ENCODE measurements at places on chromosomes 5 and 9.
A peak's percentile ranks its signal among the peaks of the same experiment; 100 is the strongest.

- no peak for DNase-seq
Measured at GRCh38 chr5:73652391-73652790, 26.4 kb downstream of the ARHGEF28 start.

GRCh38 chr9:136849038-136849959 is at the start of gene PHPT1:
Gene PHPT1, plus strand, starts transcription at chr9:136849409. Its CDS starts 22 bp downstream, at chr9:136849431.
- peak; percentile 89 for DNase-seq

DNA sequence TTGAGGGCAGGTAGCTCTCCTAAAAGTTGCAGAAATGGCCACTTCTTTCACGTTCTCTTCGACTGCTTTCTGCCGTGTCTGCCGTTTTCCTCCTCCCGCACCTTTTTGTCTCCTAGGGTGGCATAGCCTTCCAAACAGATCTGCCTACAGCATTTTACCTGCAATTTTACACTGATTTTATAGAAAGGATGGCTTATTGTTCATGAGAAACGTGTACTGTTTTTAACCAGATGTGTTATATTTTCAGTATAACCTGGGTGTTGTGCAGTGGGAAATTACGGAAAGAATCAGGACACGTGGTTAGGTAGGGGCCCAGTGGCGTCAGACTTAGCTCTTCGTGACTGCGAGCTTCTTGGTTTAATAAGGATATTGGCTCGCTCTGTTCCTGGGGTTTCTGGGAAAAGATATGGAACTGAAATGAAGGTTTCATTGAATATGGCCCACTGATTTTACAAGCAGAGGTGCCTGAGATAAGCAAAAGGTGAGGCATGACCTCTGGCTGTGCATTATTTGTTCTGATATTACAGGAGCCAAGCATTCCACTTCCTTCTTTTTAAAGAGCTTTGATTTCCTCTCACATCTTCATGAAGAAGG is 43.7 kb upstream of the PRSS3 start:
- DNase-seq, result no peak

GRCh38 chr5:1703352-1704050 is 96.1 kb downstream of the MRPL36 start:
- DNase-seq, result no peak

- DNase-seq, result no peak
Measured at GRCh38 chr9:25322142-25322541, 356.1 kb downstream of the TUSC1 start.

- DNase-seq, result no peak
Measured at GRCh38 chr9:100774962-100775361, 197.1 kb downstream of the CAVIN4 start.

- DNase-seq, result no peak
Measured at GRCh38 chr5:157352756-157353340, 86.9 kb downstream of the CYFIP2 start.

DNA sequence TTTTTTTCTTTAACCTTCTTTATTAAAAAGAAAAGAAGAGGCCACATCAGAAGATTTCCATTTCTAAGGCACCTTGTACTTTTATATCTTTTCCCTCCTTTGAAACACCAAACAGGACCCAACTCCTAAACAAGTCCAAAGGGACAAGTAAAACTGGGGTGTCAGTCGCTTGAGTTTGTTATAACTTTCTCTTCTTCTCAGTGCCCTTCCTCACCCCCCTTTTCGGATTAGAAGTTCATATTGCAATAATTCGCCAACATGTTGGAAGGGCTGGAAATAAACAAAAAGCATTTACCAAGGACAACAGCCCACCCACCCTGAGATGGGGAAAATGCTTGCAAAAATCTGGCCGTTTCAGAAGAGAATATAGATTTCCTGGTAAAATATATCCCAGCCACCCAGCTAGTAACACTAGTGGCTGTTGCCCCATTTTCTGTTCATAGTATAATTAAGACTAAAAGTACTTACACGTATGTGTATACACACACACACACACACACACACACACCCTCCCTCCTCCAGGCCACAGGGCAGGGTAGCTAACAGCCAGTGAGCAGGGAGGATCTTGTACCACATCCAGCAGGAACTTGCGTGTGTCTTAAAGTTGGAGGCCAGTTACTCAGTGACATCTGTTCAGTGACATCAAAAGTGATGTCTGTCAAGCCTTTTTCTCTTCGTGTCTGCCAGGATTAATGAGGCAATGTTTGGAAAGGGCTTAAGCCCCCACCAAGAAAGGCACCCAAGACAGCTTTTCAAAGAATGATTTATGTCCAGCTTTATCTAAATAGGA is 149.1 kb upstream of the KLF4 start:
- no peak for DNase-seq

DNA sequence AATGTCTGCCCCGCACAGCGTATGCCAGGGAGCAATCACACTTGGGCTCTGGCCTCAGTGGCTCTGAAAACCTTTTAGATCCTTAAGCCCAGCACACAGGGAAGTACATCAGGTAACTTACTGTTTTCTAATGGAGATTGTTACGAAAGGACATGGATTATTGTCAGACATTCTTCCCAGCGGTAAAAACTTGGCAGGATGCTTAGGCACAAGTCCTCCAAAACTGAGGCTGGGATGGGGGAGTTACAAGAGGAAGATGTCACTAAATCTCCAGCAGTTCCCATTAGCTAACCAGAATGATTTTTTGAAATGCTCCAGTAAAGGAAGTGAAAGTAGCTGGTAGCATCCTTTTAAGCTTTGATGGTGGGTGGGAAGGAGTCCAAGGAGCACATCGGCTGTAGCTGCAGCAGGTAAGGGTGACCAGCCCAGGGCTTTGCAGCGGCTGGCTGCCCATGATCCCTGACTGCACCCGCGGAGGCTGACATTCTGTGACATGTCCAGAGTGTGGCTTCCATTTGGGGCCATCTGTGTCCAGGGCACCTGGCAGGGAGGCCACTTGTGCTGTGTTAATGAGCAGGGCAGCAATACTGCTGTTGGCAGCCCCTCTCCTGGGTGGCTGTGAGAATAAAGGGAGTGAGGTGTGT is 165.8 kb downstream of the GADD45G start:
- DNase-seq, result no peak

DNA sequence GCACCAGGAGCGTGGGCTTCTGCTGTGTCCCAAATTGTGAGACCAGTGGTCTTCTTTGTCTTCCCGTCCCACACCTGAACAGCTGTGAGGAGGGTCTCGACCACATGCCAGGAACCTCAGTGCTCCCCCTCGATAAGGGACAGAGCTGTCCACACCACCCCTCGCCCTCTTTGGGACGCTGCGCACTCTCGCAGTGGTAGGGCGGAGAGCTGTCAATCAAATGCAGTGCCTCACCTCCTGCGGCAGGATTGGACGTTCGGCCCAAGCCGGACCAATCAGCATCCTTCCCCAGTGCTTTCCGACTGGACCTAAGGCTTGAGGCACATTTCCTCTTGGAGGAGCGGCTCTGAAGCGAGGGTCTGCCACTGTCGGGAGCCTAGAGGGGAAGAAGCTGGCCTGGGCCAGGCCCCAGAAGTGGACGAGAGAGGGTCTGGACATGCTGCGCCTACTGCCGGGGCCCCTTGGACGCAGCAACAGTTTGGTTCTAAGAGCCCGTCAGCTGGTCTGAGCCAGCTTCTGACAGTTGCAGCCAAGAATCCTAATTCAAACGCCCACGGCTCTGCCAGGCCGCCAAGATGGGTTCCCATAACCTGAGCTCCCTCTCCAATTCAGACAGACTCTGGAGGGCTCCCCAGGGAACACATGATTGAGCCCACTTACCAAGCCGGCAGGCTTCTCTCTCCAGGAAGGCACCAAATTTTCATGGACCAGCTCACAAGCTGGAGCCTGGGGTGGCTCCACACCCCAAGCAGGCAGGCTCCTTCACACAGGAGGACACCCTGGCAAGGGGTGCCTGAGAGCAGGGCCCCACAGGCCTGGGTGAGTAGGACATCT is 28.1 kb upstream of the ADAMTS2 start:
- DNase-seq, result no peak

GRCh38 chr5:23483090-23483489 is 24.3 kb upstream of the PRDM9 start:
- DNase-seq, result no peak

GRCh38 chr5:71899865-71900342 is 180.8 kb downstream of the CARTPT start:
- no peak for DNase-seq

- DNase-seq, result no peak
Measured at GRCh38 chr9:2216591-2216990, 201.4 kb downstream of the SMARCA2 start.

DNA sequence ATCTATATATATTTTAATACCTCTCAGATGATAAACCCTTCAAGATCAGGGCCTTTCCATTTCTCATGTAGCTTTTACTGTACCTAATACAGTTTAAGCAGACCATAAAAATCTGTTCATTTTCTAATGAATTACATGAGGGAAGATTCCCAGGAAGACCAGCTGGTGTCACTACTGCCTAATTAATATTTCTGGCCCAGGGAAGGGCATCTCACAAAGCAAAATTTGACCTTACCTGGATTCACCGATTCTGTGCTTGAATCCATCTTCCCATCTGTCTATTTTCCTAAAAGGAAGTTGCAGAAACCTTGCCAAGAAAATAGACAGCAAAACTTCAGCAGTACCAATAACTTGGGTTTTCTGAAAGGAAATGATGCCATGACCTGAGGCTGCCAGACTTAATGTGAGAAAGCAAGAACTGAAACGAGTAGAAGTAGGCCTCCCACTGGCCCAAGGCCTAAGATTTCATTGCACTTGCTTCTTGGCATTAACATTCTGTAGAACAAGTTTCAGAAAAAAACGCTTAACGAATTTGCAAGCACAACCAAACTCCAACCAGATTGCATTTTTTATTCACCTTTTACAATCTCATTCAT is 83.0 kb upstream of the GLIS3 start:
- DNase-seq, result no peak

DNA sequence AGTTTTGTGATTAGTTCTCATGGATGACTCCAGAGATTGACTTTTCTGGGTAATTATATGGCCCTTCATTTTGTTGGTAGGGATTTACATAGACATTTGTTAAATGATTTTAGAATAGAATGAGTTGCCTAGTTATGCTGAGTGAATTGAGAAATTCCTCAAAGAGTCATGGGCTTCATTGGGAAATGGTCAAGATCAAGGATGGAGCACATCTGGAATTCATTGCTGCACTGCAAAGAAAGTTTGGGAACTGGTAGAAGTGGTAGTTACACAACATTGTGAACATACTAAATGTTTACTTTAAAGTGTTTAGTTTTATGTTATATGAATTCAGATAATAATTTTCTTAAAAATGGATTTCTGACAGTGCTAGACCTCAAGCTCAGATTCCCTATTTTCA is 46.5 kb downstream of the PIP5K1B start:
- no peak for DNase-seq

- no peak for DNase-seq
Measured at GRCh38 chr9:130931508-130932254, 7.4 kb downstream of the FIBCD1 start.
